ENCODE measurements at places on chromosomes 12 and 14.

DNA sequence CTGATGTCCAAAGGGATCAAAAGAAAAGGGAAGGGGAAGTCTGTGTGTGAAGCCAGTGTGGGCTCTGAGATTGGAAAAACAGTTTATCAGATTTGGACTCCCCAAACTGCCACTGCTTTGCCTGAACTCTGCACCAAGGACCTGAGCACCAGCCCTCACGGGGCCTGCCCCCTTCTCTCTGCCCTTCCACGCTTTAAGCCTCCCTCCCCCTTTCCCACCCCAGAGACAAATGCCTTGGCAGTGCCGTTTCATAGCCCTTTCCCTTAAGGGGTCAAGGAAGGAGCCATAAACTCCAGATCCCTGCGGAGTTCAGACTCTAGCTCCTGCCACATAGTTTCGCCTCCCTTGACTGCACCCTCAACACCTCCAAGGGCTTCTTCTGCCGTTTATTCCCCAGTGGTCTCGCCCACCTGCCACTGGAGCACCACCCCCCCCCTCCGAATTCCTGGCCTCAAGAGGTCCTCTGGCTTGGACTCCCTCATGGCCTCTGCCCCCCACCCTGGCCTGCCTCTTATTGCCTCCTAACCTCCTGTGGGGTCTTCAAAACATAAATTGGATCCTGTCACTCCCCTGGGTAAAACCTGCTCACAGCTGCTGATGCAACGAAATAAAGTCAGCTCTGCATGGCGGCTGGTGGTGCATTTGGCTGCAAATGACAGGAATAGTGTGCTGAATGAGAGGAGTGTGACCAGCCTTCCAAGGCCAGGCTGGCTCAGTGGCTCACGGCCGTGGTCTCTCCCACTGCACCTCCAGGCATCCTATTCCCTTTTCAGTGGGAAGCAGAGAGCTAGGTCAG lies 18.8 kb downstream of the SLC25A29 start:
- no peak for DNase-seq

- no peak for DNase-seq
Measured at GRCh38 chr12:4615667-4616066, 33.2 kb downstream of the AKAP3 start.

DNA sequence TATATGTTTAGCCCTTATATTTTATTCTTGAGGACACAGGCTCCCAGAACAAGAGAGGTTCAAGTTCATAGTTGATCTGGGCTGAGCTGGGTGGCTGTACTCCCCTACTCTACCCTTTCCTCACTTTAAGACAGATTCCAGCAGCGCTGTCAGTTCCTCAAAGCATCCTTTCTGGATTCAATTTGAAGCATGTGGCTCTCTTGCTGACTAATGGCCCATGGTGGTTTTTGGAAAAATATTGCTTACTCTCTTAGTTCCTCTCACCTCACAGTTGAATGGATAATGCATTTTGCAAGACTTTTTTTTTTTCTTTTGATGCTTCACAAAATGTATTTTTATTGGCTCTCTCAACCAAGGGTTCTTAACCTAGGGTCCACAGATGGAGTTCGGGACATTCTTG lies 4.1 kb downstream of the PELI2 start:
- DNase-seq: no peak

GRCh38 chr14:98906123-98906995 lies 365.6 kb downstream of the BCL11B start:
- DNase-seq: peak; percentile 34

- DNase-seq: no peak
Measured at GRCh38 chr14:58198086-58198485, 1.9 kb upstream of the ACTR10 start.

- no peak for DNase-seq
Measured at GRCh38 chr12:3928538-3929184, 55.5 kb upstream of the PARP11 start.

DNA sequence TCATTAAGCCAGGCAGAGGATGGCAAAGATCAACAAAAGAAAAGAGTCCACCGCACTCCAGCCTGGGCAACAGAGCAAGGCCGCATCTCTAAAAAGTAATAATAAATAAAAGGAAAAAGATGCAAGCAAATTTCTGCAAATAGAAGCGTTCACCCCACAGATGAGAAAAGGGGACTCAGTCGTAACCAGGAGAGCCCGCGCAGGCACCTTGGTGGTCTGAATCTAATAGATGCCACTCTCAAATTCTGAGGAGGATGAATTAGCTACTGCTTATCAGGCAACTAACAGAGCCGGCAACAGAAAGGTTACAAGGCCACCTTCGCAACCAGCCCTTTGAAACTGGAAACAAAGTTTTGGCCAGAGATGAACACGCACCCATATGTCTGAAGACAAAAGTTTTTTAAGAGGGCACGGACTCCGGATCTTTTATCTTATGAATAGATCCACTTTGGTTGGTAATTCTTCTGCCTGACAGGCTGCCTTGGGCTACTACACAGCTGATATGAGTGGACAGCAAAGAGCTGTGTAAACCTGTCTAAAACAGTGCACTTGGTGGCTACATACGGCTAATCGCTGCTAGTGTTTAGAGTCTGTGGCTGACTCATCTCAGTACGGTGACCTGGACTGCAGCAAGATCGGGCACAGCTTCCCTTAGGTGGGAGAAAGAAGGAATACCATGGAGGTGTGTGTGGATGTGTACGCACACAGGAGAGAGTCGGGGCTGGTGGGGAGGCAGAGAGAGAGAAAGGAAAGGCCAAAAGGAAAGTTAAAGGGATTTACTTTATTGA lies 32.9 kb upstream of the TTC7B start:
- DNase-seq: no peak

All from cardiac fibroblast (primary cell).